ENCODE measurements at places on chromosomes 2 and 18. TPM values are rescaled to one million over a fixed set of nuclear protein-coding genes. Genes with fewer than 3 reads are reported as not detected.

KATNAL2 gene
- total RNA-seq = 9.6 TPM

DNA sequence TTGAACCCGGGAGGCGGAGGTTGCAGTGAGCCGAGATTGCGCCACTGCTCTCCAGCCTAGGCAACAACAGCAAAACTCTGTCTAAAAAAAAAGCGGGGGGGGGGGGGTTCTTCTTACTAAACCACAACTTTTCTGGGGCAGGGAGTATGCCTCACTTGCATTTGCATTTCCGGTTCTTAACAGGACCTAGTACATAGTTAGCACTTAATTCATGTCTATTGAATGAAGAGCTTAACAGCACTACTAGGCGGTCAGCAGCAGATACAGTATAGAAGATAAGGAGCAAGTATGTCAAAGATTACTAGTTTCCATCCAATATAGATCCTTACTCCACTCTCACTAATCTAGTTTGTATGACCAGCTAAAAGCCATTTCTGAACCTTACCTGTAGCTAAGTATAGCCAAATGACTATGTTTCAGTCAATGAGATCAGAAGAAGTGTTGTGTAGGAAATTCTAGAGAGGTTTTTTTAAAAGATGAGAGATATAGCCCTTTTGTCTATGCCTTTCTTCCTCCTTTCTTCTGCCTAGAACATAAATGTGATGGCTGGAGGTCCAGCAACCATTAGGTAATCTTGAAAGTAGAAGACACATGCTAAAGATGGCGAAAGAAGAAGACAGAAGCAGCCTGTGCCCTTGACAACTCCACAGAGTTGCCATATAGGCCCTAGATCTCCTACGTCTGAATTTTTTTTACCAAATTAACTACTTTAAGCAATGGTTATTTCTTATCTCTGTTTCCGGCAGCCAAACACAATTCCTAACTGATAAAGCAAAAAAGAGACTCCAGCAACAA is 11.3 kb downstream of the HYCC2 start:
- DNase-seq = no peak

DNA sequence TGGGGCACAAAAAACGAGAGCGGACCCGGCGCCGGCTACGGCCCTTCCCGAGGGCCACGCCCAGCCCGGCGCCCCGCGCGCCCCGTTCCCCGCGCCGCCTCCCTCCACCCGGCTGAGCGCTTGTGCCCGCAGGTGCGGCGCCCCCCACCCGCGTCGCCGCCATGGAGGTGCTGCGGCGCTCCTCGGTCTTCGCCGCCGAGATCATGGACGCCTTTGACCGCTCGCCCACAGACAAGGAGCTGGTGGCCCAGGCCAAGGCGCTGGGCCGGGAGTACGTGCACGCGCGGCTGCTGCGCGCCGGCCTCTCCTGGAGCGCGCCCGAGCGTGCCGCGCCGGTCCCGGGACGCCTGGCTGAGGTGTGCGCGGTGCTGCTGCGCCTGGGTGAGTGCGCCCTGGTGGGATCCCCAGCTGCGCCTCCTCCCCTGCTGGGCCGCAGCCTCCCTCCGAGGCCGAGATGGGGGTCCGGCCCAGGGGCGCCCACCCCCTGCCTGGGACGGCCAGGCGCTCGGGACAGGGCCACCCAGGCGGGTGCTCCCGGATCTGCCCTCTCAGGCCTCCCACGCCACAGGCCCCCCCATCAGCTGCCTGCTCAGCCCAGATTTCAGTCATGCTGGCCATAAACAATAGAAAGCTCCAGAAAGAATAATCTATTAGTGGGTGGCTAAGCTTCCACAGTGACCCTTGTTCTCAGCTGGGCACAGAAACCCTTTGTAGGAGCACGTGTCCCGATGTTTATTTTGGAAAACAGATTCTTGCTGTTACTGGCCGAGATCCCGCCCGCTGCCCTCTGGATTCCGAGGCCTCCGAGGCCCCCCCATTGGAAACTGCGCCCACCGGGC is 997 bp downstream of the BOK start:
- DNase-seq = peak; percentile 79

DNA sequence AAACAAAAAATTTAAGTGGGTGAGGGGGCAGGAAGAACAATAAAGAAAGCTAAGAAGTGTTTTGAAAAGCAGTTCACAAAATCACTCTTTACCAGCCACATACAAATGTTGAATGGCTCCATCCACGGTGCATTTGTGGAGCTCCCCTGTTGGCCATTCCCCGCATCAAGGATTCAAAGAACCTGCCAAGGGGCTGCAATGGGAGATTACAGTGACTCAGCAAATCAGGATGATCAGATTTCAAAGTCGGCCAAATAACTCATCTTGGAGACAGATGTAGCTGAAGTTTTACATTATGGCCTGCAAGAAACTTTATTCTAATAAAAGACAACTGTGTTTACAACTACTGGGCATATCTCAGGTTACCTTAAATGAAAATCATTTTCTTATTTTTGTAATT is 26.9 kb downstream of the COL4A3 start:
- DNase-seq = peak; percentile 4

GRCh38 chr2:65024149-65024829 is 31.9 kb upstream of the CEP68 start:
- DNase-seq = peak; percentile 94

- DNase-seq = no peak
Measured at GRCh38 chr18:48320639-48320945, 88.6 kb downstream of the ZBTB7C start.

DNA sequence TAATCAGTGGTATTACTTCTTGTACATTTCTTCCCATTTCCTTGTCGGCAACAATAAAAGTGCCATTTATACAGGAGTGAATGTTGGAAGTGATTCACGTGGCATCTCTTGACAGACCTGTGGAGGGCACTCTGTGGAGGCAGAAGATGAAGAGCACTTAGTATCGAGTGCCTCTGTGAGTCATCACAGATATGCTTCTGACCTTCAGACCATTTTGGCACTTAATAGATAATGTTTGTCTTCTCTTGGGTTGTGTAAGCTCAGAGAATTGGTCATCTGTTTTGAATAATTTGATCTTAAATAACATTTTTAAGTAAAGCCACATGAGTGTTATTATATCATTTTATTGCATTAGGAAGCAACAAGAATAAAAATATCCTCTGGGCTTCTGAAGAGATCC is 305.5 kb downstream of the PTPRM start:
- peak; percentile 56 for DNase-seq

DNA sequence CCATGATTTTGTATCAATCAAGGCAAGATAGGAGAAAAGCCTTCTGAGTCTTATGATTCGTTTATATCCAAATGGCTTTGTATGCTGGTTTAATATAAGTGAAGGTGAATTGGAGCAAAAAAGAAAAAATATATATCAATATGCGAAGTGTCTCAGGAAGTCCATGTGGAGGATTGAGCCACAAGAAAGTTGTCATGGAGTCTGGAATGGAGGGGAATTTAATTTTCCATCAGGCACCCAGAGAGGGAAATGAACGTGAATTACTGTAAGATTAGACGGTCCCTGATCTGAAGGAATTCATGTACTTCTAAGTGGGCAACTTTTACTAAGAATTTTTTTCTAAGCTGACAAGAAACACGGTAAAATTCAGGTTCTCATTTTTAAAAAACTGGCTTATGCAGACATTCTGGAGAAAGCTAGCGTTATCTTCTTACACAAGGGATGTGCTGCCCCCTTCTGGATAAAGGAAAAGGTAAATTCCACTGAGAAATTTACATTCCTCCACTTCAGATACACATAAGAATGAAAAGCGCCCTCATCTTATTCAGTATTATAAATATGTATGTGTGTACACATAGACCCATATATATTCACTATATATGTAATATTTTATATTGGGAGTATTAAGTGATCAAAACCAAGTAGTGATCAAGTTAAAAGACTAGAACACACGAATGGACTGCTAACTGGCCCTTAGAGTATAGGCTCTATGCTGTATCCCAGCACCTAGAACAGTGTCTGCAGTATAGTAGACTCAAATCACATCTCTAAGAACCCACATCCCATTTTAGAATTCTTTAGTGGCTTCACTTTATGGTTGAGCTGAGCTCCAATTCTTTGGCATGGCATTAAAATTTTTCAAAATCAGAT is 289.0 kb upstream of the TFPI start:
- peak; percentile 81 for DNase-seq
